Daoy (cell line): ENCODE measurements at places on chromosomes 1 and 21.

DNA sequence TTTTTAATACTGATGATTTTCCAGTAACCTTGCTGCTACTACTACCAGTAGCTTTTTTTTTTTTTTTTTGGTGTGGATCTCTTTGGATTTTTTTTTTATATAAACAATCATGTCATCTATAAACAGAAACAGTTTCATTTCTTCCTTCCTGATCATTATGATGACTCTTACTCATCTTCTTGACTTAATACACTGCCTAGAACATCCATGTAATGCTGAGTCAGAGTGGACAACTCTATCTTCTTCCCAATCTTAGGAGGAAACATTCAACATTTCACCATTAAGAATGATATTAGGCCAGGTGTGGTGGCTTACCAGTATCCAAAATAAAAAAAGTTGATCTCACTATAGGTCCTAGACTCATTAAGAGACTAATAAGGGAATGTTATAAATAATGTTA is 69.1 kb downstream of the RUSC1 start:
- DNase-seq = no peak

- no peak for DNase-seq
Measured at GRCh38 chr1:232101231-232101630, 474.6 kb downstream of the DISC1 start.

GRCh38 chr1:31381394-31382294 is 8.8 kb upstream of the FABP3 start:
- peak; percentile 67 for DNase-seq

DNA sequence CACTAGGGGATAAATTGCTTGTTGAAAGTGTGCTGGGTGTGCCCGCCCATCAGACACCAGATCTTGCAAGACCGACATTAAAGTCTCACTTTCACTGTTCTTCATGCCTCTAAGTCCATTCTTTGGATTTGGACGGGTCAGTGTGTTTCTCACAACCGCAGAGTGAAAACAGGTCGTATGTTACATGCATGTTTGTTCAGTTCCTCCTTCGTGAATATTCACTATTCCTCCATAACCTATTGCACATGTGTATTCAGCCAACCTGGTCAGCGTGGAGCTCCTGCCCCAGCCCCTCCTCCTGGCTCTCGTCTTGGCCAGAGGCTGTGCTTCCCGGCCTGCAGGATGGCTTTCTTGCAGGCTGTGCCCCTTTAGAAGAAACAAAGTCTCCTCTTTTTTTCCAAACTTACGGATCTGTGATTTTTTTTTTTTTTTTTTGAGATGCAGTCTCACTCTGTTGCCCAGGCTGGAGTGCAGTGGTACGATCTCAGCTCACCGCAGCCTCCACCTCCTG is 2.2 kb upstream of the KRTAP10-6 start:
- no peak for DNase-seq

- DNase-seq = no peak
Measured at GRCh38 chr1:9601942-9602793, 13.5 kb downstream of the TMEM201 start.

DNA sequence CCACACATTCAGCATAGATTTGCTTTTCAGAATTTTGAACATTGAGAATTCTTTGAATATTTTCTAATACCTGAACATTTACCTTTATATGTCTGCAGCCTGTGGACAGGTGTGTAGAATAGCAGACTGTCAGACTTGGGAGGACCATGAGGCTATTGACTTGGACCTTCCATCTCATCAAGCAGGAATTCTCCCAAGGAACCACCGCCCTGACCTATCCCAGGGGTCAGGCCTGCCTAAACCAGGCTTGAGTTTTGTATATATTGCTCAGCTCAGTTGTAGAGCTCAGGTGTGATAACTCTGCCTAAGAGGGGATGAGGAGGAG is 53.2 kb downstream of the RUNX1 start:
- DNase-seq = no peak

DNA sequence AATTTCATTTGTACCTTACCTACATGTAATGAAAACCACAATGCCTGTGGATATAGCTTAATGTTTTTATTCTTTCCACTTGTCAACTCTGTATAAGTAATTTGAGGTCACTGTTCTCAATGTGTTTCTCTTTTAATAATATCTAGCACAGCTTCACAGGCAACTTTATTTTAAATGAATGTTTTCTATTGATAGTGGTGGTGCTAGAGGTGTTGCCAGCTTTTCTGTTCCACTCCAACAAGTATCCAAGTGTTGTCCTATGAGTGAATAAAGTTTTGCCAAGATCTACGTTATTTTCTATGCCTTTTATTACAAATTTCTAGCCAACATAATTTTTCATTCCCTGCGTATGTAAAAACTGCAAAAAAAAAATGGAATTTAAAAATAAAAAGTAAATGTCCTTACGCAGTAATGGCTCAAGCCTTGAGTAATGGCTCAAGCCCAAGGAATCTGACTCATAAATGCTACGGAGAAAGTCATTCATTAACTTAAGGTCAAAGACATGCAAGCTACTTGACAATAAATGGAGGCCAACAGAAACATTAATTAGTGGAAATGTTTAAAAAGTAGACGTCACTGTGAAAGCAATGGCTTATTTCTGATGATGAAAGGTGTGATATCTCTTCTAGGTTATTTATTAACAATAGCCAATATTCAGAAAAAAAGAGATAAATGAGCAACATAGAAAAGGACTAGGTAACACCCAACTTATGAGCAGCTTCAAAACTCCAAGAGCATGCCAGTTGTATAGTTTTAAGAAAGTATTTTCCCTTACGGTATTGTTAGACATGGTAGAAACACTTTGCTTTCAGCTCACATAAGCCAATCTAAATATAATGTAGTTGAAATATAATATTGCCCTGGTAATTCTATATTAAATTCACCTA is 71.4 kb downstream of the SLC44A5 start:
- no peak for DNase-seq

- no peak for DNase-seq
Measured at GRCh38 chr1:86183810-86184209, 27.2 kb upstream of the COL24A1 start.

DNA sequence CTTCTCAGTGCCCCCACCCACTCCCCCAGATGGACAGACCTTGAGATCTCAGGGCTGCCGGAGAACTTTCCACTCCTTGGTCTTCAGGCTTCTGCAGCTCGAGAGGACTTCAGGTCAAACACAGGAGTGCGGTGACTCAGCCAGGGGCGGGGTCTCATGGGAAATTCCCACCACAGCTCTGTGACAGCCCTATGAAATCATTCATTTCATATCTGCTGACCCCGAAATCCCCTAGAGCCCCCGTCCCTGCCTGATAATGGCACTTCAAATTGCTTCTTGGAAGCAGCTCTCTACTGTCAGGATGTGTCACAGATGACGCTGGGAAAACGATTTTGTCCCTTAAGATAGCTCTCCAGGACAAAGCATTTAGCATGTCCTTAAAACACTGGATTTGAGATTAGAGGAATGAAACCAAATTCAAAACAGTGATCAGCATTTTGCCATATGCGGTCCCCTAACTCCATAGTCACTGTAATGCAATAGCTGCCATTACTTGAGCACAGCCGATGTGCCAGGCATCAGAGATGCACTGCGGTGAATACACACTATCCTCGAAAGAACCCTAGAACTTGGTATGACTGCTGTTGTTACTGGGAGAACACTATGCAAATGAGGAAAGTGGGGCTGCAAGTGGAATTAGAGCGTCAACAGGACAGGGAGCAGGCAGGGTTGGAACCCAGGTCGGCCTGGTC is at the start of gene TNFRSF9:
TSS of gene TNFRSF9 (minus strand) at position 95 of the 692 bp plus-strand sequence. CDS start 845 bp downstream, outside the sequence.
- DNase-seq = peak; percentile 91

DNA sequence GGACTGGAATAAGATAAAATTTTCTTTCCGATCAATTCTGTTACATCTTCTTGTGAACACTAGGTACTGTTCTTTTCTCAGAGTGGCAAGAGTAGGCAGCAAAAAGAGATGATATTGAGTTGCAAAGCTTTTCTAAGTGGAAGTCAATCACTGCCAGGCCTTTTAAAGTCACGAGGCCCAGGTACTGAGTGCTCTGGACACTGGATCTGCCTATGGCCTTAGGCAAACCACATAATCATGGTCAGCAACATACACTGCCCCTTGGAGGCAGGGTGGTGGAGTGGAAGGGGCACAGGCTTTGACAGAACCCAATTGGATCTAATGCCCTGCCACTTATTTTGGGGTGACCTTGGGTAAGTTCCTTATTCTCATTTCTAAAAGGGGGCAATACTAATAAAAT is 41.5 kb downstream of the TSEN15 start:
- DNase-seq = no peak

- no peak for DNase-seq
Measured at GRCh38 chr1:47759936-47760629, 237.1 kb downstream of the TRABD2B start.

GRCh38 chr1:160708801-160709200 is 2.8 kb downstream of the CD48 start:
- DNase-seq = no peak

DNA sequence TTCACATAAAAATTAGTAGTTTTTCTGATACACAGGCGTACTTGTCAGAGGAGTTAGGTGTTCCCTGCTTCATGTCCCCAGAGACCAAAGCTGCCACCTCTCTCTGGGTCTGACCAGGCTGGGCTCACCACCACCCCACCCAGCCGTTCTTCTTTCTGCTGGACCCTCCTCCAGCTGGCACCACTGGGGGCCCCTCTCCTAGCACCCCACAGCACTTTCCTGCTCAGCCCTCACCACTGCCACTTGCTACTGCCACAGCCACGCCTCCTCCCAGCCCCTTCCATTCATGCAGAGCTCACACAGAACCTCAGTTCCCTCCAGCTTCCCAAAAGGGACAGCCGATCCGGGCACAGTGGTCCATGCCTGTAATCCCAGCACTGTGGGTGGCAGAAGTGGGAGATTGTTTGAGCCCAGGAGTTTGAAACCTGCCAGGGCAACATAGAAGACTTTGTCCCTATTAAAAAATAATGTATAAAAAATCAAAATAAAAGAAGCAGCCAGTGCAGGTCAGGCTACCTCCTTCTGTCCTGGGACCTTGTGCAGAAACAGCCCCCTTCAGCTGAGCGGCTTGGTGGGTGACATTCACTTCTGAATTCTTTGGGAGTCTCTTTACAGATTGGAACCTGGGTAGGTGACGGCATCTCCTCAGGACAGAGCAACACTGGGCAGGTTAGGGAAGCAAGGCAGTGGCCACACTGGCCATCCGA is 208.3 kb downstream of the TOMM20 start:
- no peak for DNase-seq

GRCh38 chr1:54786778-54787177 is 14.3 kb downstream of the TTC22 start:
- DNase-seq = no peak

GRCh38 chr1:78038491-78038939 is 7.3 kb upstream of the GIPC2 start:
- no peak for DNase-seq

DNA sequence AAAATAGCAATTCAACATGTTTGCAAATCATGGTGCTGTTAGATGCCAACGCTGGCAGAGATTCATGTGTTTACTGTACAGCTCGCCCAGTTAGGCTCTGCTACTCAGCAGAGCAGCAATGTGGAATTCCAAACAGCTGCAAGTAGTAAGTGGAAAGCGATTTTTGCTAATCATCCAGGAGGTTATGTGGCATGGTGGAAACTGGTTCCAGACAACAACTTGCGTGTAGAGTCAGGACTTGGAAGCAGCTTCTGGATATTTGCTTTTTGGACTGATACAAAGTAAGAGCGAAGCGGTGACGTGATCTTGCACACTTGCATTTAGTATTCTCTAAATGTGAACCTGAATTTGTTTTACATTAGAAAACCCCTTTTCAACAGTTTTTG is 27.1 kb upstream of the HHAT start:
- no peak for DNase-seq

DNA sequence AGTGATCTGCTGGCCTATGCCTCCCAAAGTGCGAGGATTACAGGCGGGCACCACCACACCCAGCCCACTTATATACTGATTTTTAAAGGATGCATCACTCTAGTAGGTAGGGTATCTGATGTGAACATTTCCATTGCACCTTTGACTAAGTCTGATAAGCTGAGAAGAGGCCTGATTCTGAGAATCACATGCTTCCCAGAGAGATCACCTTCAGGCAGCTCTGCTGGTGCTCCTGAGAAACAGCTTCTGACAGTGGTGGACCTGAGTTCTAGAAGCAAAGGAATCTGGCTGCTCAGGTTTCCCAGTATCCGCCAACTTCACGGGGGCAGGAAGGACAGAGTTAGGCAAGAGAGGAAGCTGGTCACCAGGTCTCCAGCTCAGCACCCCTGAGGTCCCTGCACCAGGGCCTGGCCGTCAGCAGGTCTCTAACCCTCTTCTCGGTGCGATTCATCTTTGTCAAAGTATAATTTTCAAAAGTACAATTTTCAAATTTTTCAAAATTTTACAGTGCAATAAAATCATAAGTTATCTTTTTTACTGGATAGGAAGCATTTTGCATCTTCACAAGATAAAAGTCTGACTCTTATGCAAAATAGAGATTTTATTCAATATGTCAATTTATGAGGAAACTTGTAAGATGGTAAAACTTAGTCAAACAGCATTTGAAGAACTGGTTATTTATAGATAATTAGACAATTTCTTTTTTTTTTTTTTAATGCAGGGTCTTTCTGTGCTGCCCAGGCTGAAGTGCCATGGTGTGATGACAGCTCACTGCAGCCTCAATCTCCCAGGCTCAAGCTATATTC is 25.8 kb upstream of the MPZL1 start:
- DNase-seq = no peak

GRCh38 chr1:100290291-100290690 is 24.3 kb downstream of the RTCA start:
- DNase-seq = no peak

GRCh38 chr1:70671006-70671405 is 259.9 kb downstream of the CTH start:
- no peak for DNase-seq

GRCh38 chr1:171790318-171790717 is 8.9 kb downstream of the METTL13 start:
- DNase-seq = no peak

GRCh38 chr1:198598796-198599321 is 40.0 kb upstream of the PTPRC start:
- no peak for DNase-seq

DNA sequence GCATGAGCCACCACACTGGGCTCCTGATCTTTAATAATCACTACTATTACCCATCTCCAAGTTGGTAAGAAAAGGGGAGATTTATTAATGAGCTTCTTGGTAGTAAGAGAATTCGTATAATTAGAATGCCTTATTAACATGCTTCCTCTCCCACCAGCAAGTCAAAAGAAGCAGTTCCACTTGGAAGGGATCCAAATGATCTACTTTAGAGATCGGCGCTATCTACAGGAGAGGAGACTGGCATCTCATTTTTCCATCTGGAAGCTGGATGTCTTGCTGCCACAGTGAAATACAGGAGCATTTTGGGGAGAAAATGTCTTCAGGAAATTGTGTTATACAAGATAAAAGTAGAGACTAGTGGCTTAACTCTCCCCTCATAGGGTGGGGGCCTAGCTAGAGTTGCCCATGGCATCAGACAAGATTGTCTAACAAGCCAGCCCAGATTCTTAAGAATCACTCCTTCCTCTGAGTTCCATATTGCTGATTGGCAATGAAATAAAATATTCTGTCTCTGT is 33.6 kb upstream of the CAMSAP2 start:
- no peak for DNase-seq
